ENCODE measurements at places on chromosomes 4 and X. TPM values are rescaled to one million over a fixed set of nuclear protein-coding genes. Genes with fewer than 3 reads are reported as not detected.

DNA sequence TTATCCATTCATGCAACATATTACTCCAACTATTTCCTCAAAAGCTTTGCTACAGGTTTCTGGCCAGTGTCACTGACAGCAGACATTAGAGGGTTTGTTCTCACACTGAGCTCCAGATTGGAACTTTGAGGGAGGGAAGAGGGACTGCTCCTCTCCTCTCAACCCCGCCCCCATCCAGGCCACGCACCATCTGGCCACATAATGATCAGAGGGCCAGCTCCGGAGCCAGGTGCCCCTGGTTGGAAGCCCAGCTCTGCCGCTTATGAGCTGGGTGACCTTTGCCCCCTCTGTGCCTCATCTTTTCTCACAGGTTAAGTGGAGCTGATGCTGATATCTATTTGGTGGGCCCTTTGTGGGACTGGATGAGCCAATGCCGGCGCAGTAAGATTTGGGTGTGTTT is 55.8 kb downstream of the C4orf50 start:
- no peak for DNase-seq

DNA sequence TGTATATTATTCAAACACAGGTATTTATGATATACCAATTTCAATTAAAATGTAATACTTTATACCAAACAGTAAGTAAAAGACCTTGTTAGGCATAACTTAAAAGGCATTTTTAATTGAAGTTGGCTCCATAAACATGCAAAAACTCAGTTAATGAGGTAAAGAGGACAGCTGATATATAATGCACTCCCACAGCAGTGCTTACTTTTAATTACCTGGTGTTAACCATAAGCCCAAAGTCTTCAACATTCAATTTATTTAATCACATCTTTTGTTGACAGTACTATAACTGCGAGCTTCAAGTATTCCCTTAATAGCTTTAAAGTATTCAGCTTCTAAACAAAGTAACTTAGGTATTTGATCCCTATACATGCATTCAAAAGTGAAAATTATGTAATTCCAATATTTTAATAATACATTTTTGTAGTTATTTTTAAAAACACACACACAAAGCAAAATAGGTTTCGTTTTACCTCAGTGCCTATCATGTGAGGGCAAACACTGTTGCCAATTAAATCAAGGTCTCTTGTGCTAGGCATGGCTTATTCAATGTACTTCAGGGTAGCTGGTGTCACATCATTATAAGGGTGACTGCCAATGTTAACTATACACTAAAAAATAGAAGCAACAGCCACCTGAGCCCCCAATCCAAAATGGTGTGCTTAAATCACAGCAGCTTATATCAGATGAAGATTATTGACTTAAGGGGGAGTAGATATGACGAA is 197.1 kb downstream of the LRBA start:
- no peak for DNase-seq

GRCh38 chrX:290476-291166 is 9.4 kb downstream of the PLCXD1 start:
- peak; percentile 14 for DNase-seq

- DNase-seq, result no peak
Observed at GRCh38 chrX:45360571-45360970, 159.9 kb upstream of the DIPK2B start.

DNA sequence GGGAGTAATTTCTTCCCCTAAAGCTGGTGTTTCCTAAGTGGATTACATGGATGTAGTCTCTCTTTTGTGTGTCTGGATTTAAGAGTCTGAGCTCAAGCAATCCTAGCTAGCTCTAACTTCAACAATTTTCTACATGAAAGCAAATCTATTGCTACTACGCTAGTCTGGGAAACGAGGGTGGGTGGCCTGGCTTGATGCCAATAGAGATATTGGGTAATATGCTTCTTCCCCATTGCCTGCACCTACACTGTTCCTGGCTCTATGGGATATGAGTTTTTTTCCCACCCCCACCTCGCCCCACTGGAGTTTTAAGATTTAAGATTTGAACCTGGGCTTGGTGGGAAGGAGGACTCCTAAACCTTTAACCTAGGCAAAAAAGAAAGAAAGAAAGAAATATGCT is 158.8 kb downstream of the RBM46 start:
- DNase-seq, result no peak

DNA sequence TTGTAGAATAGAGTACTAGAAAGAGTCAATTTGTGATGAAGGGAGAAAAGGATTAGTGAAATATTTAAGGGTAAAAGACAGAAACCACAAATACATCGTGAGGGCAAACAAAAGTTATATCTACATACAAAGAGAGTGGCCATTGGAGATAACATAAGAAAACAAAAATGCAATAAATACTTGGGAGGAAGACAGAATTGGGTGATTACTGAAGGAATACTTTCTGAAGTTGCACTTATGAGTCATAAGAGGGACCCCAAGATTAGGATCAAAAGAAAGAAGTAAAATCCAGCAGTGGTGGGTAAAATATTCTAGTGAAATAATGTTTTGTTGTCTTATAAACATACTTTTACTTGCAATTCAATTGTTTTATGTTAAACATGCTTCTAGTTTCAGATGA is 53.7 kb downstream of the GLRA3 start:
- no peak for DNase-seq

GRCh38 chrX:49919617-49920016 is 2.8 kb upstream of the CLCN5 start:
- peak; percentile 32 for DNase-seq

DNA sequence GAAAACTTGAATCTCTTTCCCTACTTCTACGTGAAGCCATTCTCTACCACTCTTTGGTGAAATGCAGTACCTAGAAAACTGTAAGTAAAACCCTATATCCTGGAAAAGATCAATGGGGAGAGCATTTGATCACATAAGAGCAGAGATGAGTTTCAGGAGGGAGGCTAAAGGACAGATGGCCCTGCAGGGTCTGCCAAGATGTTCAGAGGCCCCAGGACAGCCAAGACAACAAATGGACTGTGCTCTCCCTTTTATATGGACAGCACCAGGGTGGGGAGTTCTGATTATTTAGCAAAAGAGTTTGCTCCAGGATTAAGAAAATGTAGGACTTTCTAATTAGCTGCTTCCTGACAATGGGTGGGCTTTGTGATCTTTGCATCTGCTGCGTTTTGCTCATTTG is 101.7 kb downstream of the DCK start:
- no peak for DNase-seq

DNA sequence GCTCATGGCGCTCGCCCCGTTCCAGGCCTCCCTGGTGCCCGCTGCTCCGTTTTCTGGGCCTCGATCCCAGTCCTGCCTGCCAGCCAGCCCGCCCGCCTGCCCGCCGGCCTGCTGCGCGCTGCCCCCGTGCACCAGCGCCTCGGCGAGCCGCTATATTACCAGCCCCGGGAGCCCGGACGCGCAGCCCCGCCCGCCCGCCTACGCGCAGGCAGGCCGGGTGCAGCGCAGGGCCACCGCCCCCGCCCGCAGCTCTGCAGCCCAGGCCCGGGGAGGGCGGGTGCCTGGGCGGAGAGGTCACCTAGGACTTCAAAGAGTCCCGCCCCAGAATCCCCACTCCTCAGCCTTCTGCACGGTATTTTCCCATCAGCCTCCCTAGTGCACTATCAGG is at the start of gene MAOB:
Gene MAOB, minus strand, starts transcription at position 157 of the 388 bp plus-strand sequence. Its CDS starts 151 bp downstream, at position 6.
- DNase-seq, result no peak

GRCh38 chrX:40652664-40653063 is 5.3 kb upstream of the CXorf38 start:
- DNase-seq, result no peak

DNA sequence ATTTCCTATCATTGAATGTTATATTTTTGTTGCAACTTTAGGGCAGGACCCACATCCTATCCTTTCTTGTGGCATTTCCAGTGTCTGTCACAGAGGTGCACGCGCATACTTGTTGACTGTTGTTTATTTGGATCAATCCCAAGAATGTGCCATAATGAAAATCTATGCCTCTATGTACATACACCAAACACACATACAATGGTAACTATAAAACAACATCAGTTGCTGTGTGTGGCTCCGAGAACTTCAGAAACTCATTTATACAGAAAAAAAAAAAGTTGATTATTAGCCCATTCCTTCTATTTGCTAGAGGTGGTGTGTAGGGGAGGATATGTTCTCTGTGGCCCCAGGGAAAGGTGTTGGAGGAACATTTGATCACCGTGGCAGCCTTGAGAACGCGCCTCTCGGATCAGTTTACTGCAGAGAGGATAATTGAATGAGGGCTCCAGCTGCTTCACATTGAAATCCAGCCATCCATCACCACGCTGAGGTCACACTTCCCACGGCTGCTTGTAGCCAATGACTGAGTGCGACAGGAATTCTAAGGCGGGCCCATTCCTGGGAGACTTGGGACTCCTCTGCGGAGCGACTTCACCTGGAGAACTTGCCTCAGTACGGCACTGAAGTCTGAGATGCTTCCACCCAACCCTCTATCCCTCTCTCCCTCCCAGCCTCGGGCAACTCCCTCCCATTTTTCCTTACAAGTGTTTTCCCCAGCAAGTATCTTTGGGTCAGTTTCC is 19.5 kb downstream of the SMPX start:
- DNase-seq, result no peak

DNA sequence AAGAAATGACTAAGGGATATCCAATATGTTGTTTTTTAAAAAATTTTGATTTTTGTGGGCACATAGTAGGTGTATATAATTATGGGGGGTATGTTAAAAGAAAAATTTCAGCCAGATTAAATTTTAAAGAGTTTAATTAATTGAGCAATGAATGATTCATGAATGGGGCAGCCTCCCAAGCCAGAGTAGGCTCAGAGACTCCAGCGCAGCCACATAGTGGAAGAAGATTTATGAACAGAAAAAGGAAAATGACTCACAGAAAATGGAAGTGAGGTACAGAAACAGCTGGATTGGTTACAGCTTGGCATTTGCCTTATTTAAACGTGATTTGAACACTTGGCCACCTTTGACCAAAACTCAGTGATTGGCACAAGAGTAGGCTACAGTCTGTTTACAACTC is 91.7 kb downstream of the SPATA18 start:
- no peak for DNase-seq

DNA sequence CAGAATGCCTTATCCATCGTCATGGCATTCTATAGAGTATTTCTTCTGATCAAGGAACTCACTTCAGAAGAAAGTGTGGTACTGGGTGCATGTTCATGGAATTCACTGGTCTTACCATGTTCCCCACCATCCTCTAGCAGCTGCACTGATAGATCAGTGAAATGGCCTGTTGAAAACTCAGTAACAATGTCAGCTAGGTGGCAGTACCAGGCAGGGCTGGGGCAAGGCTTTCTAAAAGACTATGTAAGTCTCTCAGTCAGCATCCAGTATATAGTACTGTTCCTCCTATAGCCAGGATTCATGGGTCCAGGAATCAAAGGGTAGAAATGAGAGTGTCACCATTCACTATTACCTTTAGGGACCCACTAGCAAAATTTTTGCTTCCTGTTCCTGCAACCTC is 15.8 kb upstream of the LDB2 start:
- DNase-seq, result peak; percentile 33

DNA sequence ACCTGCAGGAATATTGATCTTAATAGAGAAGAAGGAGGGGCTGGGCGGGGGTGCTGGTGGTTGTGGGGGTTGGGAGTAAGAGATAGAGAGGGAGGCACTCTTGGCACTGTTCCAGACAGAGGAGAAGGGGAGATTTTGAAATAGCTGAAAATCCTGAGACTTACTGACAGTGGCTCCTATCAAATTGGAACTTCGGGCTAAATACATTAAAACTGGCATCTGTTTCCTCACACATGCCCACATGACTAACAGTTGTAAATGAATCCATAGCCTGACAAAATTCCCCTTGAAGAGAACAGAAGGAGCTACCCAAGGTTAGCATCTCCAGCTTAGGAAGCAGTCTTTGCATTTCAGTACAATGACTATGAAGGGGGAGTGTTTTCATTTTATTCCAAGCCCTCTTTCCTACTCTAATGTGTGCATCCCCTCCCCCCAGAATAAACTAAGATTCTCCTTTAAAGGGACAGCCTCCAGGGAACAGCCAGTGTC is 1.4 kb downstream of the DCX start:
- DNase-seq, result no peak

DNA sequence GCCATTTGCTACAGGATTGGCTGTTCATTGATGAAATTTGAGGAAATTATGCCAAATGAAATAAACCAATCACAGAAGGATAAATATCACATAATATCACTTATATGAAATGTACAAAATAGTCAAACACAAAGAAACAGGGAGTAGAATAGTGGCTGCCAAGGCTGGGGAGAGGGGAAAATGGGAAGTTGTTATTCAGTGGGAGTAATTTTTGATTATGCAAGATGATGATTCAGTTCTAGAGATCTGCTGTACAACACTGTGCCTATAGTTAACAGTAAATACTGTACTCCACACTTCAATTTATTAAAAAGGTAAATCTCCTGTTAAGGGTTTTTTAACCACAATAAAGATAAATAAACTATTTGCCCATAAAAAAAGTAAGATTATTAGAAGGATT is 101.1 kb downstream of the TMA16 start:
- DNase-seq, result no peak

GRCh38 chr4:7377223-7377865 is 57.4 kb downstream of the PSAPL1 start:
- DNase-seq, result no peak

GRCh38 chr4:136383082-136383481 is 1149.2 kb downstream of the PCDH18 start:
- no peak for DNase-seq

- no peak for DNase-seq
Observed at GRCh38 chrX:135275973-135276372, 24.1 kb downstream of the ETDA start.

GRCh38 chr4:154616731-154617130 is 4.3 kb upstream of the FGG start:
- DNase-seq, result no peak

GRCh38 chr4:48943387-48943786 is 36.8 kb upstream of the OCIAD2 start:
- no peak for DNase-seq

GRCh38 chr4:42277291-42277690 is 120.0 kb upstream of the SHISA3 start:
- DNase-seq, result no peak

DNA sequence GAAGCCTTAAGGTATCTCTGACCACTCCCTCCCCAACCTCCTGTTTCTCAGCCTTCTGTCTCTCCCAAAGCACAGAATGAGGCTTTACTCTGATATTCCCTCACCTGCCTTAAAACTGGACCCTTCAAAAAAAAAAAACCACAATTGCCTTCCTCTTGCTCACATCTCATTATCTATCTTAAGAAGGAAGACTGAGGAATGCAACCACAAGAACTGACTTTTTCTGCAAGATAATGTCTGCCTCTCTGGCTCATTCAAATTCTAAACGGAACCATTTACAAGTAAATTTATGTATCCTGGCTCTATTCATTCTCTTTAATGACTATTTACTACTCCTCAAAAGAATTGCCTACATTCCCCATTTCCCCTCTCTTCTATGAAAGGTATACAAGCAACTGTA is 545.5 kb upstream of the HTR2C start:
- DNase-seq, result no peak

- no peak for DNase-seq
Observed at GRCh38 chrX:54597728-54598127, 67.7 kb downstream of the GNL3L start.

GRCh38 chr4:131609039-131609438 is 1540.1 kb upstream of the PCDH10 start:
- DNase-seq, result no peak

The PPEF2 gene
- not detected for total RNA-seq

The SSX2 gene
- not detected for total RNA-seq

The HELT gene
- total RNA-seq, result not detected

The ZNF711 gene
- 9.3 TPM for total RNA-seq

The DKK2 gene
- 15.7 TPM for total RNA-seq

The PASD1 gene
- not detected for total RNA-seq

The AMOT gene
- 8.3 TPM for total RNA-seq

Measured in SJSA1 (cell line).